SIG-M5 (cell line): ENCODE measurements at places on chromosomes 3 and 15.

GRCh38 chr3:129027544-129027880, 26.4 kb downstream of the EFCC1 start:
- no peak for DNase-seq

GRCh38 chr15:88431441-88431840, 35.7 kb downstream of the MRPL46 start:
- no peak for DNase-seq

GRCh38 chr3:50139718-50140423, 15.3 kb upstream of the SEMA3F start:
- DNase-seq: no peak

DNA sequence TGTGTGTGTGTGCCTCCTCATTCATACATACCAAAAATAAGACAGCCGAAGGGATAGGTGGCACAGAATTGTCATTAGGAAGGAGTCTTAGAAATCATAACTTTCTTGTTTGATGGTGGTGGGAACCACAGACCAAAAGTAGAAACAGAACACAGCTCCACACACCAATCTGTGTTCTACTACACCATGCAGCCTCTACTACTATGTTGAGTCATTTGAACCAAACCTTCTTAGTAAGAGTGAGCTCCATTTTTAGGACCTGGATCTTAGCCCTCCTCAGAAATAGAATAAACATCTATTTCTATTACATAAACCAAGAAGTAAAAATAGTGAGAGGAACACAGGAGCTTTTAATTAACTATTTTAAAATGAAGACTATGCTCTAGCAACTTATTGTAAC, 27.9 kb upstream of the PLCH1 start:
- no peak for DNase-seq

GRCh38 chr3:139537795-139538621, 1.5 kb downstream of the RBP1 start:
- no peak for DNase-seq

DNA sequence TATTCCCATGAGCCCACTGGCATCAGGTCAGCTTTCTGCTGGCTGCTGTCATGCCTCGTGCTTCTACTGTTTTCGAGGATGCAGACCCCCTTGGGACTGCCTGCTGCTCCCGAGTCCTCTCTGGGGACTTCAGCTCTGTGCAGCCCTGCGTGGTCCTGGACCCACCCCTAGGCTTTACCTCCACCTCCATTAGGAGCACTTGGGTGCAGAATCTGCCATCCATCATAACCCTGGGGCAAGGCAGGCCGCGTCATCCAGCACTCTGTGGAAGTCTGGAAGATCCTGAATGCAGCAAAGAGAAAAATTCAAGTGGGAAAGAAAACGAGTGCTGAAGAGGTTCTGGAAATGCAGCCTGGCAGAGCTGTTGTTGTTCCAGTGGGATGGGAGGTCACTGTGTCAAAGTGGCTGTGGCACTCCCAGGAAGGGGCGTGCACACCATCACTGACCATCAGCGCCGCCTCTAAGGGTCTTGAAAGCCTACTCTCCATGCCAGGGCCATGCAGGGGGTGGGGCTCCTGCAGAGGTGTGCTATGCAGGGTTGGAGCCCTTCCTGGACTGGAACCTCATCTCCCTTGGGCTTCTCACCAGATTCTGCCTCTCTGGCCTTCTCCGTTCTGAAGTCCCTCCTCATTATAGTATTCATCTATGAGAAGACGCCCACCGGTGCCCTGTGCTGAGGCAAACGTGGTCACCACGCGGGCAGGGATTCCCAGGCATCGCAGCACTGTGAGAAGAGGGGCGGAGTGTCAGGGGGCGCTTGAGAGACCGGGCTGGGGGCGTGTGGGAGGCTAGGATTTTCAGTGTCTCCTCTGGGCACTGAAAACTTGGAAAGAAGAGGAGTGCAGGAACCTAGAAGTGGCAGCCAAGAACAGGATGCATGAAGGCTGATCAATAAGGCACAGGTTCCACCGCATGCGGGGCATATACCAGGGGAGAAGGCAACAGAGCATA, 12.5 kb downstream of the EPB42 start:
- DNase-seq: no peak

DNA sequence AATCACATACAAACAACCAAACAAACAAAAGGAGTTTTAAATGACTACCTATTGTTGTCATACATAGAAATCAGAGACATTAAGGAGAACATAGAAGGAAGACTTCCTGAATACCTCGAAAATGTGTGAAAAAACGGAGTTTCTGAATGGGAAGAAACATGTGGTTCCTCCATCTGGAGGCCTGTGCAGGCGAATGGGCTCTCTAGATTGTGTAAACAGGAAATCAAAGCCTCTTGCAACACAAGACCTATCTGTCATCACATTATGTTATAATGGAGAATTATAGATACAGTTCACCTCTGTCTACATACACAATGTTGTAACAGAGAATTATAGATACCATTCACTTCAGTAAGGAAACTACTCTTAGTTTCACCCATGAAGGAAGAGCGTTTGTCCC, 44.1 kb downstream of the RUBCN start:
- DNase-seq: no peak

DNA sequence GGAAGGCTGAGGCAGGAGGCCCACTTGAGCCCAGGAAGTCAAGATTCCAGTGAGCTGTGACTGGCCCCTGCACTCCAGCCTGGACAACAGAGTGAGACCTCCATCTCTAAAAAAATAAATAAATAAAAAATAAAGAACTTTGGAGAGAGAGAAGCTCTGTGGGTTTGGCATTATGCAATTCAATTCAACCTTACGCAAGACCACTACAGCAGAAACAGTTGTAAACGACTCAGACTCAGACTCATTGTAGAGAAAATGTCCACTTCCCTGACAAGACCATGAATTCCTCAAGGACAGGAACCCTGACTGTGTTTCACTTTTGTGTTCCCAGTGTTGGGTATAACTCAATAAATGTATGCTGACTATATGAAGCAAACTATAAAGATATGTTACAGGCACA, 90.3 kb upstream of the C3orf80 start:
- DNase-seq: peak; percentile 20

GRCh38 chr3:143601723-143602484, 246.4 kb downstream of the SLC9A9 start:
- no peak for DNase-seq

GRCh38 chr3:13002398-13003124, 70.7 kb downstream of the IQSEC1 start:
- no peak for DNase-seq

DNA sequence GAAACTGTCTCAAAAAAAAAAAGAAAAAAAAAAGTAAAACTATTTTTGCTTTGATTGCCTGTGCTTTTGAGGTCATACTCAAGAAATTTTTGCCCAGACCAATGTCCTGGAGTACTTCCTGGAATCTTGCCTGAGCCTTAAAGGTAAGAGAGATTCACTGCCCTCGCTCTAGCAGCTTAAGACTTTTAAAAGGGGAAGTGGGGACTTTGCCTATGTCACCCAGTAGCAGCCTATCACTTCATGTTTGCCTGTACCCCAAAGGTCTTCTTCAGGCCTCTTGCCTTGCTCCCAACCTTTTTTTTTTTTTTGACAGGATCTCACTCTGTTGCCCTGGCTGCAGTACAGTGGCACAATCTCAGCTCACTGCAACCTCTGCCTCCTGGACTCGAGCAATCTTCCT, 18.9 kb upstream of the GOLGB1 start:
- DNase-seq: no peak

DNA sequence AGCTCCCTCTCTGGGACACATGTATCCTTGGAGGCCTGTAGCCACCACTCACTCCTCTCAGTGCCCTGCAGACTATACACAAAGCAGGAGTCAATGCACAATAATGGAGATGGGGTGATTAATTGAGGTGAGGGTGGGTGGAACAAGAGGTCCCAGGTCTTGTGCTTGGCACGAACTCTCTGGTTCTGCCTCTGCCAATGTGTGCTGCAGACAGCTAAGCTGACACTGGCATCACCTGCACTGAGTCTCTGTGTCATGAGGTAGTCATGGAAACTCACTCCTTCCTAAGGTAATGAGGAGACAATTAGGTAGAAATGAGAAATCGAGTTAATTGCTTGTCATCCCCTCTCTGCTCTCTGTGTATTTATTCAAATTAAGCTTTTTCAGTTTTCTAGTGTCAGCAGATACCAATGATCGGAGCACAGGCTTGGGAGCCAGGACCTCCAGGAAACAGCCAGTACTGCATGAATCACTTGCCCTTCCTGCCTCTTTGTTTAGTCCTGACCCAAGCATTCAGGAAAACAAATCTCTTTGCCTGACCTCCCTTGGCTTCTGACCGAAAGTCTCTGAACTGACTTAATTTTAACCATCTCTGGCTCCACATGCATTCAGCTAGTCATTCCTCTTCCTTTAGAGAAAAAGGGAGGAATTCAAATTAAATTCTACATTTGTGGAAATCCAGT, 56.7 kb downstream of the DRD3 start:
- no peak for DNase-seq

GRCh38 chr15:97914711-97915110, 45.8 kb upstream of the ARRDC4 start:
- DNase-seq: no peak

GRCh38 chr3:119543147-119543546, 16.3 kb downstream of the CD80 start:
- DNase-seq: no peak

GRCh38 chr15:68817304-68818065, 3.2 kb downstream of the ANP32A start:
- DNase-seq: no peak

DNA sequence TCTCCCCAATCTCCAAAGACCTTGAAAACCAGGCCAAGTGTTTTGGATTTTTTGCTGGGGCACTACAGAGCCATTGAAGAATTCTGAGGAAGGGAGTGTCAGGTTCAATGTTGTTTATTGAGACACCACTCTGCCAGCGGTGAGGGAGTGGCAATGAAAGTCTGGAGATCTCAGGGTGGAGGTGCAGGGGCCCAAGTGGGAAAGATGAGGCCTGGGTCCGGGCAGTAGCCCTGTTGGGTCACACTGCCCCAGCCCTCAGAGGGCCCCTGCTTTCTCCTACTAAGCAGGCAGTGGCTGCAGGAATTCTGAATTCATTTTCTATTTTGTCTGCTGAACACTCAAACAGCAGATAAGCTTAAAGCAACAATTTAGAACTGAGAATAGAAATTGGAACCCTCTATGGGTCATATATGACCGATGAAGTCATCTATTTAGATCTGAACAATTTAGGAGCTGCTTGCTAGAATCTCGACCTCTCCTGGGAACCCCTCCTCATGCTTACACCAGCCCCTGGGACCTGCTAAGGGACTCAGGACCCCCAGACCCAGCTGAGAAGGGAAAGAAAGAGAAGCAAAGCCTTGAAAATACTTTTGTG, 17.9 kb downstream of the HRH1 start:
- DNase-seq: no peak

DNA sequence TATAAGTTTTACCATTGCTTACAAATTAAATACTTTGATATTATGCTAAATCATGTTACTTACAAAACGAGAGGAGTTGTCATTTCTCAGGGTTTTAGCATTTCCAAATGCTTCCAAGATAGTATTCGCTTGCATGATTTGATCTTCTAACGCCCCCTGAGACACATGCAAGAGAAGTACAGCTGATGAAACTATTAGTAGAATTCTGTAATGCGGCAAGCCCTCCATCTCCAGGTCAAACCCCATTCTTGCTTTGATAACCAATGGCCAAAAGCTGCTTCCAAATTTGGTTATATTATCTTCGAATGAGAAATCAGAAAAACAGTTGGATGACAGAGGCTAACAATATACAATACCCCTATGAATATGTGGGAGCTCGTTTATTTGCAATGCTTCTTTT, 14.7 kb downstream of the MYH15 start:
- no peak for DNase-seq

DNA sequence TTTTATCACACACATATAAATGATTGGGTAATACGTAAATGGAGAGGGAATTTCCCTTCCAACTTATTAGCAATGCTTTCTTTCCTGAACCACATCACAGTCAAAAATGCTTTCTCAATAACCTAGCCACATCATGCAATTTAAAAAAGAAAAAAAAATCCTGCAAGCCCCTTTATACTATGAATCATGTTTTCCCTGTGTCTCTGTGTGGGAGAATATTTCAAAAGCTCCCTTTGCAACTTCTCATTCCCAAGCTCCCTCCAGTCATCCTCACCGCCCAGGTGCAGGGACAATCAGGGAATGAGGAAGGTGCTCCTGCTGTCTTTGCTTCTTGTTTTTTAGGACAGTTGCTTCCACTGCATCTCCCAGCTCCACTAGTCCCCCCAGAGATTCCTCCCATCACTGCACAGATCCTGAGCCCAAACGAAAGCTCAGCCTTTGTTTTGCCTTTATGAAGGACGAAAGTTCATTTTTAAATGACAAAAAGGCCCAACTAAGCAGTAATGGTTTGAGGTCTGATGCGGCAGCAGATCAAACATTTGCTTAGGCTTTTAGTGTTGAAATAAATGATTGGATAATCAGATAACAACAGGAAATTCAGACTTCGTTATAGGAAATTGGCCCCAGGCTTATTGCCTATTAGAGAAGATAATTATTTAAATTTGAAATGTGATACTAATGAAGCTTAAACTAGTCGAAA, 47.8 kb upstream of the ADGRG7 start:
- no peak for DNase-seq

DNA sequence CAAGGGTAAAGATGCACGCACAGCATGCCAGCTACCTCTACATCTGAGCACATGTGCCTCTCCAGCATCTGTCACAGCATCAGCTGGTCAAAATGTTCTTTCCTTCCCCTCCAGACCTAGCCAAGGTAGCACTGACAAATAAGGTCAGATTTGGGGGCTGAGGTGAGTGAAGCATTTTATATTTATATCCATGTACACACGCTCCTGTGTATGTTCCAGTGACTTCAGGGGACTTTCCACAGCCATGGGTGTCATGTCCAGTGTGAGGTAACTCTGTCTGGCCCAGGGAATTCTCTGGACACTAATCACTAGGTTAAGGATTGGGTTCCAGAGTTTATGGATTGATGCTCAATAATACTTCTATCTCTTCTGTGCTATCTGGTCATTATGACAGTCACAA, 165.2 kb upstream of the TP63 start:
- no peak for DNase-seq

- DNase-seq: no peak
These were observed 7.9 kb upstream of the ZMAT3 start for GRCh38 chr3:179079537-179079936.

- DNase-seq: no peak
These were observed 154.2 kb downstream of the MECOM start for GRCh38 chr3:169509359-169509758.

GRCh38 chr15:92541291-92542200, 114.0 kb downstream of the FAM174B start:
- no peak for DNase-seq

- DNase-seq: no peak
These were observed 452.1 kb upstream of the PPP2R3A start for GRCh38 chr3:135513106-135514059.
